Right lobe of liver (tissue), 6 donors: ENCODE measurements at places on chromosomes 5 and 9.

GRCh38 chr5:72468606-72469005 is 38.6 kb downstream of the ZNF366 start:
- DNase-seq = no peak

DNA sequence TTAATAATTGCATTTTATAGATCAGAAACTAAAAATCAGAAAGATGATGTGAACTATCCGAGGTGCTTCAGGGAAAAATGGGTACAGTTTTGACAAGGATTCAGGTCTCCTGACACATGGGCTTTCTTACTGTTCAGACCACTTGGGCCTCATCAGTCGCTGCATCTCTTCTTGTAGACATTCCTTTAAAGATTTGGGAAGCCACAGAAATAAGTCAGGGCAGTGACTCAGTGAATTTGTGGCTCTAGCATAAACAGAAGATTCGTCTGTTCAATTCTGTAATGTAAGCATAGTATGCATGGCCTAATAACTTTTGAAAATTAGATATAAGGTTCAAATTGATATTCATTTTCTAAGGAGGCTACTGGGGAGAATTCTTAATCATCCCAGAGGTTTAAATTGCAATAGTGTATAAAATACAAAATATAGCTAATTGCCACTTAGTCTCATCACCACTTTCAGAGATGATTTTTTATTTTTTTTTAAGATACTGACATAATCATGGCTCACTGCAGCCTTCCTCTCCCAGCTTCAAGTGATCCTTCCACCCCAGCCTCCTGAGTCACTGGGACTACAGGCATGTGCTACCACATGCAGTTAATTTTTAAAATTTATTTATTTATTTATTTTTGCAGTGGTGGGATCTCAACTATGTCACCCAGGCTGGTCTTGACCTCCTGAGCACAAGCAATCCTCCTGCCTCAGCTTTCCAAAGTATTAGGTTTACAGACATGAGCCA is 48.9 kb downstream of the RASEF start:
- no peak for DNase-seq

DNA sequence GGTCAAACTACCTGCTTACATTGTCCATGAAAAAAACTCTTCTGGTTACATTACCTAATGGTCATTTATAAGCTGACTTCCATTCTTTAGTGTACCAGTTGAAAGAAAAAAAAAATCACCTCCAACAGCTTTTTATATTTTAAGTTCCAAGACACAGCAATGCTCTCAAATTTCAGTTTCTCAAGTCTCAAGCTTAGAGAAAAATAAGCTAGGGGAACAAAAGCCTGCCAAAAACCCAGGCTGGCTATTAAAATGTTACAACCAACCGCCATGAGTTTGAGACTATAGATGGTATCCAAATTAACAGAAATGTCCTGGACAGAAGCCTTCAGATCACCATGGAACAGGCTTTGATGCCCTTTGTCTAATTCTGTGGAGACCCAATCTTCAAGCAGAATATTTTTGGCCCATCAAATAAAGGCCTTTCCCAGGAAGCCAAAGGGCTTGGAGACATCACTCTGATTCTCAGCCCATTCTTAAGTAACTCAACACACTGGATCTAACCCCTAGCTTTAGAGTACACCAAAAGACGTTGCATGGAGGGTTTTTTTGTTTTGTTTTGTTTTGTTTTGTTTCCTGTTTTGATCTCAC is 343.7 kb downstream of the GLIS3 start:
- DNase-seq = no peak

DNA sequence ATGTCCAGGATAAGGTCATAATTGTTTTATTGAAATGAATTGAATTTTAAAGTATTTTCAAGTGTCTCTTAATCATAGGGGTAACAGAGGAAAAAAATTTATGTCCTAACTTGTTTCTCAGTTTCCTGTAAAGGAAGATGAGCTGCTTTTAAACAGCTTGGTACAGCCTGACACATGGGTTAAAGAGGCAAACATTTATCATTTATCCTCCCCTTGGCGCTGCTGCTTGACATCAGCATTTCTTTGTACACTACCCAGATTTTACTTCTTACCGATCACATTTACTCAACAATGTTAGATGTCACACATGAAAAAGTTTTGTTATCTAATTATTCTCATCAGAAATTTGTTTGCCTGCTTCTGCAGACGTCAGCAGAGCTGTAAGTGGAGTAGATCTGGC is 79.4 kb upstream of the CTSL start:
- DNase-seq = no peak

DNA sequence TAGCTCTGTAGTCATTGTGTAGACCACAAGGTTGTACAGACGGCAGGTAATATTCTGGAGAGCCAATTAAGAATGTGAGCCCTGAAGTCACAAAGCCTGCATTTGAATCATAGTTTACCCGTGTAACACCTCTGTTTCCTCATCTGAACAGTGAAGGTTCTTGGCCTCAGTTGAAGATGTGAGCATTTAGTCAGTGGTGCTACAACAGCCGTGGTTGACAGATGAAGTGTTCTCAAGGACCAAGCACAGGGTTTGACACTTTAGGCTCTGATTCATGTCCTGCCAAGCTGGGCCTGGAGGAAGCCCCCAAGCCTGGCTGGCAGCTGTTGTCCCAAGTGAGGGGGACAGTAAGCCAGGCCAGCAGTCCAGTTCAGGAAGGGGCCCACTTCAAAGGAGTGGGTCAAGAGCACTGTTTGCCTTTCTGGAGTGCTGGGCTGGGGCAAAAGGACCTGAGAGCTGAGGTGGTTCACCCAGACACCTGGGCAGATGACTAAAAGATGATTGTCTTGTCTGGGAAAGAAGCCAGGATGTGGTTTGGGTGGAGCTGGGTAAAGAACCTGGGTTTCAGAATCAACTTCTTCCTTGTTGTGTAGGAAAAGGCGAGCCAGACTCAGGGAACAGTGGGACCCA is 20.7 kb downstream of the FAXDC2 start:
- no peak for DNase-seq

- DNase-seq = peak; percentile 52
Measured at GRCh38 chr5:132238169-132238744, 10.6 kb upstream of the P4HA2 start.

DNA sequence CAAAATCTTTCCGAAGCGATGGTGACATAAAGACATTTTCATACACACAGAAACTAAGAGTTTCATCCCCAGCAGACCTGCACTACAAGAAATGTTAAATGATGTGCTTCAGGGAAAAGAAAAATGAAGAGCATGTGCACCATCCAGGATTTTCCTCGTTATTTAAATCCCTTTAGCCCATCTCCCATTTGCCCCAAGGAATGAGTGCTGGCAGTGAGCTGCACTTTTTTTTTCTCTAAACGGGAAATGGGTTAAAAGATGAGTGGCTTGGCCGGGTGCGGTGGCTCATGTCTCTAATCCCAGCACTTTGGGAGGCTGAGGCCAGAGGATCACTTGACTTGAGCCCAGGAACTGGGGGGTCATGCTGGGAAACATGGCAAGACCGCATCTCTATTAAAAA is 6.8 kb upstream of the LRRC14B start:
- no peak for DNase-seq

DNA sequence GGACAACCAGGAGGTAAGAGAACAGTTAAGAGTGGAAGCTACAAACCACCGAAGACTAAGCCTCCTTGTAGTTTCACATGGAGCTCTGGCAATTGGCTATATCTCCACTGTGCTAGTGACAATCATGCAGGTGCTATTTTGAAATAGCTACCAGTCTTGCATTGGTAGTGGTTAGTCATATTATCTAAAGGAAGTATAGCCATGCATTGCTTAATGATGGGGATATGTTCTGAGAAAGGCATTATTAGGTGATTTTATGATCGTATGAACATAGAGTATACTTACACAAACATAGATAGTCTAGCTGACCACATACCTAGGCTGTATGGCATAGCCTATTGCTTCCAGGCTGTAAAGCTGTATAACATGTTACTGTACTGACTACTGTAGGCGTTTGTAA is 28.4 kb downstream of the HSDL2 start:
- no peak for DNase-seq

GRCh38 chr9:113746486-113746885 is 129.6 kb upstream of the ZNF618 start:
- no peak for DNase-seq

DNA sequence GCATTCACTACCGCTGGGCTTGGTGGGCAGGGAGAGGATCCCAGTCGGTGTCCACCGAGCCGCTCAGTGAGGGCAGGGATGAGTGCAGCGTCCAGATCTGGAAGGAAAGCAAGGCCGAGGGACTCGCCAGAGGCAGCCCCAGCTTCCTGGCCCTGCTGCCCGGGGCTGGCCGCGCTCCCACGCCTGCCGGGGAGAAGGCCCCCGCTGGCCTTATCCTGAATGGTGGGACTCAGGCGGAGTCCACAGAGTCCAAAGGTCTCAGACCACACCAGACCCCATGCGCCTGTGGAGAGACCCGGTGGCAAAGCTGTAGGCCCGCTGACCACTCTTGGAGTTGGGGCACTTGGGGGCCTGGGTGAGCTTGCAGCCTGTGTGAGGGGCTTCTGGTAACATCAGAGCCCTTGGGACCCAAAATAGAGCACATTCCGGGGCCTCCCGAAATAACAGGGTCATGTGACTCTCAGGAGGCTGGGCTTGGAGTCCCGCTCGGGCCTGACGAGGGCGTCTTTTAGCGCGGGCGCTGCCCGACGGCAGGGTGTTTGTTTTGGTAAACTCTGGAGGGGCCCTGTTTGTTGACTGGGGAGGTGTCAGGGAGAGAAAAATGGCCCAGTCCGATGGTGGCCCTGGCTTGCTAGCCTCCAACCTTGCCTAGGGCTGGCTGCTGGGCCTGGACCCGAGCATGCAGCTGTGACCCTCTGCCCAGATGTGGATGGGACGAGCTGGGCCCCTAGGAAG is 2.8 kb downstream of the RXRA start:
- DNase-seq = peak; percentile 79

GRCh38 chr9:92180669-92181181 is 65.5 kb upstream of the SPTLC1 start:
- no peak for DNase-seq

DNA sequence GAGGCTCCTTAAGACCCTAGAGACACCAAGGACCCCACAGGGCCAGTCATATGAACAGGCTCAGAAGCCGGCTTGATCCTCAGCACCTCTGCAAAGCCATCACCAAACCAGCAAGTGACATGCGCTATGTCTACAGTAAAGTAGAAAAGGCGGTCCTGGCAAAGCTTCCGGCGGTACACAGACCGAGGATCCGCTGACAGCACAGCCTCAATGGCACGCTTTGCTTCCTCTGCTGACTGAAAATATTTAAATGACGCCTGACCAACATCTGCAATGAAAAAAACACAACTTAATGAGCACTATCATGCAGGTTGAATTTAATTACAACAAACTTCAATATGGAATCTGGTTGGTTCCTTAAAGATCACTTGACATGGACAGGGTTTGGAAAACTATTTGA is 17.6 kb downstream of the TRMO start:
- no peak for DNase-seq

DNA sequence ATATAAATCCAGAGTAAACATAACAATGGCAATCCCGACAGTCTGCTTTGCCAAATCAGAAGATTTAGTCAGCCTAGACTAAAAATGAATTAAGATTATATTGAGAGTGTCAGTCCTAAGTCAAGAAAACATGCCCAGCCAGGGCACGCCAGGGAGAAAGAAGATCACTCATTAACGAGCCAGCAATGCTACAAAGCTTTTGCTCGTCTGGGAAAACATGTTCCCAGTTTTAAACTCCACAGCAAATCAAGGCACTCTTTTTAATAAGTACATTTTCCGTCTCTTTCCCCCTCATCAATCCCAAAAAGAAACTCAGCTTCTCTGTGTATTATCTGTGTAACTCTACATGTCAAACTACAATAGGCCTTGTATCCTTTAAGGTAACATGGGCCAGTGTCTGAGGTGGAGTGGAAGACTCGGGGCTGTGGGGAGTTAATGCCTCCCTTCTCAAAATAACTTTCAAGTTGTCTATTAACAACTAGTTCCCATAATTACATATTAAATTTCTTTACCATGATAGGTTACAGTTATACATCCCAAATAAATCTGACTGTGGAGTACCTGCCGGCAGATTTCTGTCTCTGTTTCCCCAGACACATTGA is 40.9 kb downstream of the NFIB start:
- DNase-seq = no peak

- DNase-seq = no peak
Measured at GRCh38 chr5:140598836-140599235, 34.1 kb downstream of the CD14 start.

GRCh38 chr5:81251922-81252321 is 18.8 kb downstream of the CKMT2 start:
- DNase-seq = no peak

GRCh38 chr5:164300295-164300694 is 794.9 kb downstream of the MAT2B start:
- DNase-seq = no peak

DNA sequence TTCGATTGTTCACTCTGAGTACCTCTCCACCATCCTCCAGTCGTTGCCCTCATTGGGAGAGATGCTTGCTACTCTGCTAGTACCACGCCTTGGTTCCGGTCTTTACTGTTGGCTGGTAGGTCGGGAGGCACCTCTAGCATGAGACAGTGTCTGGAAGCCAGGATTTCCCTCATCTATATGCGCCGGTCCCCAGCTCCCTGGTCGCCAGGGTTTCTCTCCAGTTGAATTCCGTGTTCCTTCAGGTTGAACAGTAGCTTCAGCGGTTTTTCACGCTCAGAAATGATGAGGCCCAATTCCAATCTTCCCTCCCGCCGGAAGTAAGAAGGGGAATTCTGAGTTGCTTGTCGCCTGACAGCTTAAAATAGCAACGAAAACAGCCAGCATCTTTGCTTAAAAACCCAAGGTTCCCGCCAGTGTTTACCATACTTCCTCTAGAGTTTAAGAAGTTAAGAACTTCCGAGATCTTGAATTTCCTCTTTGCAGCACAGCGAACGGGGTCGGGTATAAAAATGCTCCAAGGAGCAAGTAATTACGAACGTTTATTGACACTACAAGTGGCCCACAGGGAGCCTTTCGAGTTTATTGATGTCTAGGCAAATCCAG is 1.3 kb upstream of the ST8SIA4 start:
- DNase-seq = peak; percentile 25

DNA sequence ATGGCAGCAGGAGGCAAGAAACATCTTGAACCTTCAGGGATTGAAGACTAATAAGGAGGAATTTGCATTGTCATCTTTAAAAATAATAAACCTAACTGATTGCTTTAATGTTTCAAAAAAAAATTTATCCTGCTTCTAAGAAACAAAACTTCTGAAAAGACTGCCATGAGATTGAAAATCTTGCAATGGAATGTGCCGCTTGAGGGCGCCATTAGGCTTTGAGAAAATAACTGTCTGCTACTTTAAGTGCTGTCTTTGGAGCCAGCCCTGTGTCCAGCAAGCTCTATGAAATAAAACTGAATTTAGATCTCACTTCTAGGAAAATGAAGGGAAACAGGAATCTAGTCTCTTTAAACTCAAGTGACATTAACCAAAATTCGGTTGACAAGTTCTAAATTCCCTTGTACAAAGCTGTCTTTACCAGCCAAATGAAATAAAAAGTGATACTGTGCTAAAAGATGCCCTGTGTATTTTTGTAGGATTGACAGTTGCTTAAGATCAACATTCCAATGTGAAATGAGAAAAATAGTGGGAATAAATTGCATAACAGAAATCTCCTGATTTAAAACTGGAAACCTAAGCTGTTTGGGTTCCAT is 79.4 kb downstream of the ESM1 start:
- peak; percentile 49 for DNase-seq
